ENCODE measurements at places on chromosomes 13 and 19.

DNA sequence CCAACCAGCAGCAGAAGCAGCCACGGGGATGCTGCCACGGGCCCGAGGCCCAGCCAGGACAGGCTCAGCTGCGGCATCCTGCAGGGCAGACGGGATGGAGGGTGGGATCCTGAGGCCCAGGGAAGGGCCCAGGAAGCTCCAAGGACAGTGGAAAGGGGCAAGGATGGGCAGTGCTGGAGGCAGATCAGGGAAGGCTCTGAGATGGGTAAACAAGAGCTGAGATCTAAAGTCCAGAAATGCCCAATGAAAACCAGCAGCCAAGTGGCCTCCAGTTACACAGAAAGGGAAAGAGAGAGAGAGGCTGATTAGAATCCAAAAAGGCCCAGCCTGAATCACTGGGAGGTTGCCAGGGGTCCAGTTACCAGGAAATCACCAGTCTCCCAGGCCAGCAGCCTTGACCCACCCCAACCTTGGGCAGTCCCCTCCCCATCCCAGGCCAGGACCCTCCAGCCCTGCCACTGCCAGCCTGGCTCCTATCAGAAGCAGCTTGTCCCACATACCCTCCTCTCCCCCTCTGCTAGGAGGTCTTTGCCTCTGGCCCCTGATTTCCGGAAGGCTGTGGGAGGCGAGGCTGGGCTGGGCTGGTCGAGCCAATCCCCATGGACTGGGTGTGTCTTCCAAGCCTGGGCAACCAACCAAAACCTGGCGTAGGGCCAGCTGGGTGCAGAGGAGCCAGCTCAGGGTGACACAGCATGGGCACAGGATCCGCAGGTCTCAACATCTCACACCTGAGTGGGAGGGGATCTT lies at the start of gene CYP4F11:
CYP4F11 (minus strand) TSS at position 198 of the 747 bp plus-strand sequence; CDS start at position 77, 121 bp downstream.
- DNase-seq: no peak

GRCh38 chr13:112456138-112457056 lies 80.2 kb downstream of the SPACA7 start:
- DNase-seq: no peak

DNA sequence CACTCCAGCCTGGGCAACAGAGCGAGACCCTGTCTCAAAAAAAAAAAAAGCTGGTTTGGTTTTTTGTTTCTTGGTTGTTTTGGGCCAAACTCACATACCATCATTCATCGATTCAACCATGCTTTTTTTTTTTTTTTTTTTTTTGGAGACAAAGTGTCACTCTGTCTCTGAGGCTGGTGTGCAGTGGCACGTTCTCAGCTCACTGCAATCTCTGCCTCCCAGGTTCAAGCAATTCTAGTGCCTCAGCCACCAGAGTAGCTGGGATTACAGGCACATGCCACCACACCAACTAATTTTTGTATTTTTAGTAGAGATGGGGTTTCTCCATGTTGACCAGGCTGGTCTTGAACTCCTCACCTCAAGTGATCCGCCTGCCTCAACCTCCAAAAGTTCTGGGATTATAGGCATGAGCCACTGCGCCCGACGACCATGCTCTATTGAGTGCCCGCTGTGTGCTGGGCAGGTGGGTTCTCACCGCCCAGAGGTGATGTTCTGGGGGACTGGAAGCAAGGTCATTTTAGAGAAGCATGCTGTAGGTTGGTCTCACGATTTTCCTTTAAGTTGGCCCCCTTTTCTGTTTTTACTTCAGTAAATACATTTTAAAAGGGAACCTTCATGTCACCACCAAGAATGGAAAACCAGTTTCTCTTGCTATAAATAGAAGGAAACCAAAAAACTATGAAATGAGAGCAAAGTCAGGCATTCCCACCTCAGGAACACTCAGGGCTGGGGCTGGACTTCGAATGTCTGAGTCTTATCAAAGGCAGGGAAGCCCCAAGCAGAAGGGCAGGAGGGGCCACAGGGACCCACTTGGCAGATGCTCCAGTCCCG lies 8.3 kb upstream of the JUND start:
- peak; percentile 42 for DNase-seq

DNA sequence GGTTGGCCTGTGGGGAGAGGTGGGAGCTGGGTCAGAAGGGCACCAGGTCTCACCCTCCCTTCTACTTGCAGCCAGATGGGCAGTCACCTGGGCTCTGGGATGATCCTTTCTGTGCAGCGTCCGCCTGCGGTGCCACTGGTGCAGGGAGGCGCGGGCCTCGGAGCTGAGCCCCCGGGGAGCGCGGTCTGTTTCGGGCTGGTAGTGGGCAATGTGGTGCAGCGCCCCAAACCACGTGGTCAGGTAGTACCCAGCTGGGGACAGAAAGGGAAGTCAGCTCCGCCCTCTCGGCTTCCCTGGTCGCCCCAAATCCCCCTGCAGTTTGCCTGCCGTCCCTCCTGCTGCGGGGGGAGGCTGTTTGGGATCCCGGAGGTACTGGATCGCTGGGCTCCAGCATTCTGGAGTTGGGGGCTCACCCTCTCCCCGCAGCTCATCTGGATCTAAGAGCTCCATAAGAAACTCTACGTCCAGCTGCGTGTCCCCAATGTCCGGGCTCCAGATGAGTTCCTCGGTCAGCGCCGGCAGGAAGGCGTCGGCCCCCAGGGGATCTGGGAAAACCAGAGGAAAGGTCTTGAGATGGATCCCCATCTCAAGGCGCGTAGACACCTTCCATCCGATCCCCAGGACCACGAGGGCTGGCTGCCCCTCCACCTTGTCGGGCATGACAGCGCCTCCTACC lies 8.8 kb downstream of the RINL start:
- no peak for DNase-seq

- no peak for DNase-seq
Observed at GRCh38 chr13:32850316-32851052, 165.7 kb upstream of the KL start.

GRCh38 chr13:23950736-23951510 lies 53.6 kb upstream of the C1QTNF9B start:
- no peak for DNase-seq

DNA sequence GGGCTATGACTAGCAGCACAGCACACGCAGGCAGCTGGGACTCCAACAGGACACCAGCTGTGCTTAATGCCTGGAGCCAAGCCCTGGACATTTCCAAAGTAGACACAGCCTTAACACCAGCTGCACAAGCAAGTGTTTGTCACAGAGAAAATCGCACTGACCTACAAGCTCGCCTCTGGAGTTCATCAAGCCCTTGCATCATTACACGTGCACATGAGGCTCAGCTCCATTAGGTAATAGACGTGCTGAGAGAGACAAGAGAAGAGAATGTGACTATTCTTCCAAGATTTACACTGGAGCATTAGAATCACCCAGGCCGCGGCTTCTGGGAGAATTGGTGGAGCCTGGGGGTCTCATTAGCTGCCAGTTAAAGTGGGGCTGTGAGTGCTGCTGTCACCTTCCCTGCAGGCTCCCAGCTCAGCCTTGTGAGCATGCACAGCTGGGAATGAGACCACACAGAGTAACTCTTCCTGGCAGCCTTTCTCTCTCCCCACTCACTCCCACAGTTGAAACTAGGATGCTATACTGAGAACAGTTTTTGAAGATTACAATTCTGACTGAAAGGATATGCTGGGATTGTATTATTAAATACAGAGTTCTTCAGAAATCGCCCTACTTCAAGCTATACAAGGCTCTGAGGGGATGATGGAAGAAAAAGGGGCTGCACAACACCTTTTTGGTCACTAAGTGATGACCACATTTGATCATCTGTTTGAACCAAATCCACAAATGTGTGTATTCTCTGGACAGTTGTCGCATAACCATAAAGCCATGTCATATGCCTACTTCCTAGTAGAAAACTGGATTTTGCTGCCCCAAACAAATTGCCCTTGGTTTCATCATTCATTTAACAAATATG lies 10.5 kb downstream of the STOML3 start:
- no peak for DNase-seq

Data from stimulated activated naive CD4-positive, alpha-beta T cell (primary cell).